ENCODE measurements at places on chromosomes 3 and 15. TPM values are rescaled to one million over a fixed set of nuclear protein-coding genes. Genes with fewer than 3 reads are reported as not detected.

DNA sequence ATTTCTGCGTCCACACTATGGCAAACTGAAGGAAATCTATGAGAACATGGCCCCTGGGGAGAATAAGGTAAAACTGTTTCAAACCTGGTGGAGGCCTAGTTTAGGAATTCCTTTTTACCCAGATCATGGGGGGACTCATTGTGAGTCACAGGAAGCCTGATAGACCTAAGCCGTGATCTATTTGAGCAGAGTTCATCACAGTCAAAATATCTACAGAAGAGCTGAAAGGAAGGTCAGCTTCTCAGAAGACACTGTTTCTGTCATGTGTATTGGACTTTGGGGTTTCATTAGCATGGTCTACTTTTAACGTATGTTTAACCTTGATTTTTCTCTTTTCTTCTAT is 1.3 kb downstream of the PSMD2 start:
- DNase-seq, result peak; percentile 60

DNA sequence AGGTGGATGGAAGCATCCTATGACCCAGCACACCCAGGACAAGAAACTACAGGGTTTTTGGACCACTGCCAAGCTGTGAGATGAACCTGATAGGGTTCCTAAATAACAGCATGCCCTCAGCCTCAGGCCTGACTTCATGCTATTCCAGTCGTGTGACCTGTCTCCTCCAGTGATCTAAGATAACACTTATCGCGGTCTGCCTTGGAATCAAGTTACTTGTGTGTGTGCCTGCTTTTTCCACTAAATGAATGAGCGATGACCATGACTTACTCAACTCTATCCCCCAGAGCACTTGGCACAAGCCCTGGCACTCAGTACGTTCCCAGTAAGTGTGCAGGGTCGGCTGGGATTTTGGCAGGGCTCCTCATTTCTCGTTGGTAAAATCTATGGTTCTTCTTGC is 172.7 kb upstream of the TP63 start:
- no peak for DNase-seq

GRCh38 chr3:52570076-52570475 is 33.7 kb downstream of the UQCC5 start:
- no peak for DNase-seq

- DNase-seq, result no peak
Measured at GRCh38 chr3:79052054-79052681, 715.6 kb downstream of the ROBO1 start.

DNA sequence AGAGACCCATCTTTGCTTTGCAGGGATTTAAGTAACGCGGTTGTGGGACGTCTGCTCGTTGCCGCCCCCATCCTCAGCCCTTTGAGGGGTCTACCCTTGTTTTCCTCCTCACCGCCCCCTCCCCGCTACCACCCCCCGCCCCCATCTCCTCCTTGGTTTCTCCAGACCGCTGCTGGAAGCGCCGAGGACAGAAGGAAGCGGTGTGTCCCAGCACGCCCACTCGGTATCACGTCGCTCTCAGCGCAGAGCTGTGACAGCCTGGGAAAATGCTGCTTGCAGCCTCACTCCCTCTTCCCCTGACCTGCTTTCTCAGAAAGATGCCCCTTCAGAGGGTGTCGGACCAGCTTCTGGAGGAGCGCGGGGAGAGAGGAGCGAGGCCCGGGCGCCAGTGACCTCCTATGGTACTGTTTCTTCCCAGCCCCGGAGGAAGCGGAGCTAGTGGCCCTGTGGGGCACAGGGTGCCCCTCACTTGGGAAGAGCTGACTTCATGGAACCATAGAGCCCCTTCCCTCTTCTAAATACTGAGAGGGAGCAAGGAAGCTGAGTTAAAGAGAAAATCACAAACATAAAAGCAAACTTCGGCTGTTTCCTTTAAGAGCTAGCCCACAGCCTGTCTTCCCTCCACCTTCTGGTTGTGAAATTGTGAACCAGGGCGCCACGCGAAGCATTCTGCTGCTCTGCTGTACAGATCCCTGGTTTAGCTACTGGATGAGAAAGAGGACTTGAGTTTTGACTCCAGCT is 698 bp downstream of the IL1RAP start:
- DNase-seq, result peak; percentile 63

- DNase-seq, result no peak
Measured at GRCh38 chr15:69793781-69794451, 303.8 kb downstream of the TLE3 start.

- peak; percentile 33 for DNase-seq
Measured at GRCh38 chr15:31328428-31328968, 1.9 kb downstream of the KLF13 start.

- no peak for DNase-seq
Measured at GRCh38 chr3:19220311-19220710, 72.0 kb downstream of the KCNH8 start.

DNA sequence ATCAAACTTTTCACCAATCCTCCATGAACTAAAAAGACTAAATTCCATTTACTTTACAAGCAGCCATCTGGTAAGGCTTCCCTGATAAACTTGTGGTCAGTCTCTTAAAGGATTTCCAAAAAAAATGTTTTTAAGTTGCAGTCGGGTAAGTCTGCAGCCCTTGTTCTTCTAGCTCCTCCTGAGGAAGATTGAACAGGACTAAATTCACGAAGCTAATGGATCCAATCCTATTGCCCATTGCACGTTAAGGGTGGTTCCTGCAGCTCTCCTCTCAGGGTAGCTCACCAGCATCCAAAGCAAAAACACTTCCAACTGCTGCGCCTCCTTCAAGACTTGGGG is 2.8 kb downstream of the HES1 start:
- DNase-seq, result no peak

DNA sequence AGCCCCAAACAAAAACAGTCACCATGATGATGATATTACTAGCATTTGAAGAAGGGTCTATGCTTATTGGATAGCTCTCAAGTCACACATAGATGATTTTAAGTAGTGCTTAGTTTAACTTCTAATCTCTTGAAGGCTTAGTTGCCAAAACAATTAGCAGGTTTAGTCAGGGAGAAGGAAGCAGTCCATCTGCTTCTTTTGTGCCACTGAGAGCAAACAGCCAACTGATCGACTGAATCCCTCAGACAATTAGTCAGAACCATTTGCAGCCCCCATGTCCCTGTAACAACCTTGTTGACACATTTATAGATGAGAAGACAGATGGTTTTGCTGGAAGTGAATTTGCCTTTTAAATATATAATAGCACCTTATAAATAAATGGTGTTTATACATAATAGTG is 585.1 kb upstream of the SUCLG2 start:
- no peak for DNase-seq

- DNase-seq, result no peak
Measured at GRCh38 chr15:36626141-36626800, 46.8 kb downstream of the CDIN1 start.

GRCh38 chr15:39584266-39584659 is 3.4 kb downstream of the THBS1 start:
- DNase-seq, result no peak

CPNE4 gene
- total RNA-seq, result not detected

SLC22A13 gene
- 0.19 TPM for total RNA-seq
